Activated naive CD8-positive, alpha-beta T cell treated with anti-CD3 and anti-CD28 coated beads for 36 hours (primary cell): ENCODE measurements at places on chromosomes 2 and 18. TPM values are rescaled to one million over a fixed set of nuclear protein-coding genes. Genes with fewer than 3 reads are reported as not detected.
A peak's percentile ranks its signal among the peaks of the same experiment; 100 is the strongest.

DNA sequence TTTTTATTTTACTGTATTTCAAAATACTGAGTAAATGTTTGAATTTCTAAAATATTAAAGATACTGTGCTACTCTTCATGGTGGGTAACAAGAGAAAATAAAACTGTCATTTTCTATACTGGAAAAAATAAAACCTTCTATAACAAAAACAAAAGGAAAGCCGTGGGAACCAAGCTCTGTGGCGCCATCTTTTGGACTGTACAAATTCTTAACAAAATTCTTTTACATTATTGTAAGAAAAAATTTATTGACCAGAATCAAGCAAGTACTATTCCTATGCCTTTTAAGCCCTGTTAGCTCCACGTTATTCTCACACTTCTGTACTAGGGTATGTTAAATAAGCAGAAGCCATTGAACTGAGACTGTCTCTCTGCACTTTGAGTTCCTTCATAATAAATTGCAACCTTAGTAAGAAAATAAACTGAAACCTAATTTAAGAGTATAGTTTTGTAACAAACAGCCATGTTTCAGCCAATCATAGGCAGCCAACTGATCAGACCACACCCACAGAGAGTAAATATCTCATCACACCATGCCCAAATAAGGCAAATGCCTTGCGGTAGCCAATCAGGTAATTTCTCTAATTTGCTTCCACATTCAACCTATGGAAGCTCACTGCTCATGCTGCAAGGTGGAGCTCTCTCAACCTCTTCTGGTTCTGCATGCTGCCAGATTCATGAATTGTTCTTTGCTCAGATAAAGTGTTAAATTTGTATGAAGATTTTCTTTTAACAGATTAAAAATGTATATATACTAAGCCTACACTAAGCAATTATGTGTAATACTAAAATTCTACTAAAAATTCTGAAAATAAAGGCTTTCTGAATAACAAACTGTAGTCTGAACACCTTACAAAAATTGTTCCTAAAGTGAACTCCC is 42.2 kb downstream of the HIBCH start:
- no peak overlapping the region for H3K4me3 ChIP-seq
- H3K36me3 ChIP-seq, result peaks cover 30% of the 10 kb centered on the region
- H3K27me3 ChIP-seq, result no peaks in the 10 kb centered on the region
- no peak for DNase-seq
- H3K4me1 ChIP-seq, result peaks cover 6% of the 10 kb centered on the region

- peak overlapping the region; percentile 84 for H3K4me3 ChIP-seq
- no peaks in the 10 kb centered on the region for H3K27me3 ChIP-seq
- peak overlapping the region; percentile 99 for H3K27ac ChIP-seq
- DNase-seq, result peak; percentile 29
- peaks cover 45% of the 10 kb centered on the region for H3K4me1 ChIP-seq
Observed at GRCh38 chr18:3453540-3454364, 3.8 kb downstream of the TGIF1 start.

DNA sequence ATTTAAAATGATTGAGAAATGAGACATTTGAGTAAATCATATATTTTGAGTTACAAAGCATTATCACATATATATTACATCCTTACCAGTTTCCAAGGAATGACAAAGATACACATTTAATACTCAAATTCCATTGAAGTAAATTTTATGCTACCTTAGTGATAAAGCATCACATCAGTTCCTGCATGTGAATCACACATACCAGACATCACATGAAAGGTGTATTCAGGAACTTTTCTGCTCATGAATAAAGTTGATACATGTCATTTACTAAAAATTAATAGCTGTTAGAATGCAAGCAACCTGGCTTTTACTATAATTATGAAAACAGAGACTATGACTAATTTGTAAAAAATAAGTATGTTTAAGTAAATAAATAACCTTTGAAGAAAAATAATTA is 548.8 kb upstream of the SLC39A10 start:
- H3K27me3 ChIP-seq, result no peaks in the 10 kb centered on the region
- no peaks in the 10 kb centered on the region for H3K4me1 ChIP-seq
- H3K36me3 ChIP-seq, result no peaks in the 10 kb centered on the region
- H3K27ac ChIP-seq, result no peak overlapping the region

GRCh38 chr18:28666216-28666615 is 489.3 kb upstream of the CDH2 start:
- H3K27me3 ChIP-seq, result no peaks in the 10 kb centered on the region
- no peak overlapping the region for H3K27ac ChIP-seq
- DNase-seq, result no peak
- no peaks in the 10 kb centered on the region for H3K4me1 ChIP-seq
- H3K4me3 ChIP-seq, result no peak overlapping the region

The HOXD4 gene
- not detected for total RNA-seq

GRCh38 chr2:9618410-9618809 is 12.4 kb downstream of the YWHAQ start:
- H3K27ac ChIP-seq, result peak overlapping the region; percentile 76
- no peaks in the 10 kb centered on the region for H3K27me3 ChIP-seq
- peak overlapping the region; percentile 68 for H3K4me3 ChIP-seq
- H3K36me3 ChIP-seq, result peaks cover 74% of the 10 kb centered on the region
- peak; percentile 31 for DNase-seq

DNA sequence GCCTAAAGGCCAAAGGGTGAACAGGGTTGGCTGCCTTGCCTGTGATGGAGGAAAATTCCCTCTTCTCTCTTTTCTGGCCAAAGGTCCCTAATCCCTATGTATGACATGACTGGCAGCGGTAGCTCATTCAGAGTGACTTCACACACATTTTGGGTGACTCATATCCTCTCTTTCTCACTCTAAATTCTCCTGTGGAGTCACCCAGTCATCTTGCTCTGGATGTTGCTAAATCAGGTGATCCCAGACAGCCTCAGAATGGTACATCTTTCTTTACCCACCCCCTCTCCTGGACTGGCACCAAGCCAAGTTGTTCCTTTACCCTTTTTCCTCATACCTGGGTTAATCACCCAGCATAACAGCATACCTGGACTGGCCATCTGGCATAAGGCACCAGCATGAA is 77.2 kb downstream of the NEURL3 start:
- no peak for DNase-seq
- no peaks in the 10 kb centered on the region for H3K36me3 ChIP-seq
- peaks cover 7% of the 10 kb centered on the region for H3K4me1 ChIP-seq
- H3K27me3 ChIP-seq, result peaks cover 14% of the 10 kb centered on the region
- no peak overlapping the region for H3K4me3 ChIP-seq
